ENCODE measurements at places on chromosomes 6 and 20.

- no peak for DNase-seq
These were observed 33.0 kb upstream of the ME1 start for GRCh38 chr6:83463886-83464285.

- DNase-seq = no peak
These were observed 401.8 kb downstream of the SAMD5 start for GRCh38 chr6:147910281-147910680.

DNA sequence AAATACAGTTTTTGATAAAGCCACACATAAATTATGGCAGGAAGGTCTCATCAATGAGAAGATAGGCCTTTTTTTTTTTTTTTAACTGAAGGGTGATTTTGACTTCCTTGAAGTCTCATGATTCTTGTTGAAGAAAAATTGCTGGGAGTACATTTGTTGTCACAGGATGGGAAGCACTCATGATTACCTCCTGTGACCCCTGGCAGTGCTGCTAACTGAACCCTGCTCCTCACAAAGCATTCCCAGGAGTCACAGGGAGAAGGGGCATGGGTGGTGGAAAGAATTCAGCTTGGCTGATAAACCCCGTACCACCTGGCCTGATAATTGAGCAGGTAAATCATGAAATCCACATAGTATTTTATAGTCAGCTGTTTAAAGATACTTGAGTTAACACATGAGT lies 86.9 kb downstream of the CD109 start:
- no peak for DNase-seq

- DNase-seq = peak; percentile 95
These were observed 9.1 kb upstream of the FOXP4 start for GRCh38 chr6:41536795-41537758.

- no peak for DNase-seq
These were observed 52.9 kb downstream of the TTI1 start for GRCh38 chr20:37980383-37980782.

DNA sequence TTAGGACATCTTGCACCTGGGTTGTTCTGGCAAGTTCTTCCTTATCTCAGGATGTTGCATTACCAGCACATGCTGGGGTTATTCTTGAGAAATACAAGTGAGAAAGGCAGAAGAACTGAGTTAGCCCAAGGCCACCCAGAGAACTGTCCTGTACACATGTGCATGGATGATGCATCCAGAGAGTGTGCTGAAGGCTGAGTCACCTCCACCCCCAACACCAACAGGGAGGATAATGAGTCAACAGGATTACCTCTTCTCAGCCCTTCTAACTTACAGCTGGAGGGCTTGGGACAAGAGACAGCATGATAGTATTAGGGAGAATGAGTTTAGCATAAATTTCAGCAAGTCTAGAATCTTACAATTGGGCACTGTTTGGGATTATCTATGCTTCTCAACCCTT lies 8.5 kb downstream of the SCGN start:
- DNase-seq = no peak
